Right cardiac atrium (tissue), 5 donors: ENCODE measurements at places on chromosomes 2 and 18. TPM values are rescaled to one million over a fixed set of nuclear protein-coding genes. Genes with fewer than 3 reads are reported as not detected.

Gene MAPRE2
- 52.8 TPM for polyA plus RNA-seq

Gene WNT6
- 1.7 TPM for polyA plus RNA-seq

Gene ATOH8
- polyA plus RNA-seq = 57.8 TPM

Gene ESPNL
- polyA plus RNA-seq = 0.79 TPM

Gene FBXO48
- 0.61 TPM for polyA plus RNA-seq

Gene MROH2A
- not detected for polyA plus RNA-seq

Gene RBM43
- polyA plus RNA-seq = 2.2 TPM

Gene ERCC3
- polyA plus RNA-seq = 17.3 TPM

Gene SPHKAP
- polyA plus RNA-seq = 16.1 TPM

Gene MRPL30
- polyA plus RNA-seq = 24.2 TPM

Gene CHRNG
- polyA plus RNA-seq = not detected

Gene HADHB
- 918 TPM for polyA plus RNA-seq

Gene CAVIN2
- 76.0 TPM for polyA plus RNA-seq

Gene AKAIN1
- not detected for polyA plus RNA-seq

Gene CHAC2
- polyA plus RNA-seq = 3.8 TPM

Gene ALLC
- polyA plus RNA-seq = 0.38 TPM

Gene EGR4
- polyA plus RNA-seq = 0.48 TPM

Gene RAPGEF4
- polyA plus RNA-seq = 5.9 TPM

Gene TSN
- 21.3 TPM for polyA plus RNA-seq

Gene CCDC74B
- polyA plus RNA-seq = 1.9 TPM

Gene METTL5
- polyA plus RNA-seq = 94.1 TPM

Gene PRSS56
- 0.05 TPM for polyA plus RNA-seq

Gene PROM2
- polyA plus RNA-seq = 0.79 TPM

Gene TRPM8
- not detected for polyA plus RNA-seq

Gene IL1RL1
- 5.7 TPM for polyA plus RNA-seq

Gene SERPINB4
- not detected for polyA plus RNA-seq

Gene KCNJ3
- 32.5 TPM for polyA plus RNA-seq

Gene EIPR1
- 12.2 TPM for polyA plus RNA-seq

Gene IL36A
- polyA plus RNA-seq = not detected

Gene RIT2
- polyA plus RNA-seq = not detected
